ENCODE measurements at places on chromosomes 7 and 10.

DNA sequence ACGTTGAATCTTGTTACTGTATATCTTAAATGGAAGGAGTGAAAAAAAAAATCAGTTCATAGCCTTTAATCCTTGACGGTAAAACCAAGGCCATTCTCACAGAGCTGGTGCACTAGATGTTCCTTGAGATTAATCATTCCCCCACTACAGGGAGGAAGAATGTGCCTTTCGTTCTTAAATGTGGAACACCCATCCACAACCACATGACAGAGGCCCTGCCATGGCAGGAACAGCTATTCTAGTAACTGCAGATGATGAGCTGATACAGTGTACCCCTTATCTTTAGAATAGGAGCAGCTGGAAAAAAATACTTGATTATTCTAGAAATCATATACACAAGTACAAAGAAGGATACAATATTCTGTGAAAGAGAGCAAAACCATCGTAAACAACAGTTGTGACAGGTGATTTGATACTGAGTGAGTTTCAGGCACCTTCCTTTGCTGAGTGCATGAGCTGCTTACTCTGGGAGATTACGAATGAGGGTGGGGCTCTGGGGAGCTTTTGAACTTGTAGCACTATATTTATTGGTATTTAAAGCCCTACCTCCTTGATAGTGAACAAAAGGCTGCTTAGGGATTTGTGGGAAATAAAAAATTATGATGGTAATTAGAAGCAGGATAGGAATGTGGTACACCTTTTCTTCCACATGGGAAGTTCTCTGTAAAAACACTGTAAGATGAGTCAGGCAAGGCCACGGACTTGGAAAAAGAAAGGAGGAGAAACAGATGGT is 244.4 kb upstream of the SLC26A5 start:
- DNase-seq, result no peak

- DNase-seq, result no peak
These were observed 21.6 kb upstream of the UNCX start for GRCh38 chr7:1210979-1211608.

GRCh38 chr7:39392151-39392550 is 174.1 kb upstream of the YAE1 start:
- no peak for DNase-seq

- no peak for DNase-seq
These were observed 233.1 kb downstream of the PARD3 start for GRCh38 chr10:34581801-34582532.

DNA sequence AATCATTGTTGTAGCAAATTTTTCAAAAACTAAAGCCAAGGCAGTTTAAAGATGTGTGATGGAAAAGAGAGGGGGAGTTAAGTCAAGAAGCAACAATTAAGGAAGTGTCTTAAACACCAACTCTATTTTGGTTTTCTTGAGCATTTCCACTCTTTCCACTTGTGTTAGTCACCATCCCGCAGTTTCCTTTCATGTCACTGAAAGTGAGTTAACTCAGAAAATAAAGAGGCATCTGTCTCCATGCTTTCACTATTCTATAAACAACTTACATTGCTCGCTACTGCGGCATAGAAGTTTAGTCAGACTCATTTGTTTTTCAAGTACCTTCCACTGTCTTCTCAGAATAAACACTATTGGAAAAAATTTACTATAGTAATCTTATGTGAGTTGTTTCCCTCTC is 284.9 kb upstream of the SEMA3D start:
- no peak for DNase-seq

- DNase-seq, result no peak
These were observed 628 bp downstream of the MRPS33 start for GRCh38 chr7:141014125-141014523.

DNA sequence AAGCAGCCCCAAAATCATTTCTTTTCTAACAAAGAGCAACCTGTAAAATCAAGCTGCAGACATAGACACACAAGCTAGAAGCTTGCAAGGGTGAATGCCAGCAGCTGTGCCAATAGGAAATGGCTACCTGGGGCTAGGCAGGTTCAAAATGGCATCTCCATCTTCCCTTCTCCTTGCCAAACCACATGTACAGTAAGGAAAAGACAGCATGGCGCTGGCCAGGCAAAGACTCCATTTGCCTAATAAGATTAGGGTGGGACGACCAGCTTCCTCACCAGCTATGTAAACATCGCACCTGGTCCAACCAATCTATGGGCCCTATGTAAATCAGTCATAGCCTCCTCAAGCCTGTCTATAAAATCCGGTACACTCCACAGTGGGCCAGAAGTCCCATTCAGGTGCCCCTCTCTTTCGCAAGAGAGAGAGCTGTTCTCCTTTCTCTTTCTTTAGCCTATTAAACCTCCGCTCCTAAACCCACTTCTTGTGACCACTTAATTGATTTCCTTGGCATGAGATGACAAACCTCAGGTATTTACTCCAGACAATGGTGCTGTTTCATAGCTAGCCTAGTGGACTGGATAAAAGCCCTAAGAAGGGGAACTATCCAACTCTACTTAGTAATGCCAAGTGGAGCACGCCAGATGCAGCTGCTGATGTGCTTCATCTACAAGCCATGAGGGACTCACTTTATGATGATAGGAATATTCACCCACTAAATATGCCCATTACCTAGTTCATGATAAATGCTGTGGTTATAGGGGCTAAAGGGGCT is 44.1 kb downstream of the HTR7 start:
- no peak for DNase-seq
